PC-9 (cell line): ENCODE measurements at places on chromosomes 2 and 18.

- no peak for DNase-seq
Measured at GRCh38 chr2:15561574-15562344, 625 bp upstream of the NBAS start.

DNA sequence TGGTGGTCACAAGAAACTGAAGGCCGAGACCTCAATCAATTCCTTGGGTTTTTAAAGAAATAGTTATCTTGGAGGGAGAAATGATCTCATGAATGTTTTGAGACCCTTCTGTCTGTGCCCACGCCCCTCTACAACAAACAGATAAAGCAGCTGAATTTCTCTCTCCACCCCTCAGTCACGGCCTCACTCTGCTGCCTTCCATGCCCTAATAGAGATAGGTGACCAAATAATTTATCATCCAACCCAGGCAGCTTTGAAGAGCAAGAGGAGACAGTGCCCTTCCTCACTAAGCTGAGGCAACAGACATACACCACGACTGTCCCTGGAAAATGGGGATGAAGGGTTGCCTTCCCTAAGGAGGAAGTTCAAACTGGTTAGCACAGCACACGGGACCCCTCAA, 71.2 kb downstream of the LBH start:
- no peak for DNase-seq

GRCh38 chr18:76264198-76264875, 230.7 kb downstream of the ZNF516 start:
- DNase-seq, result no peak

DNA sequence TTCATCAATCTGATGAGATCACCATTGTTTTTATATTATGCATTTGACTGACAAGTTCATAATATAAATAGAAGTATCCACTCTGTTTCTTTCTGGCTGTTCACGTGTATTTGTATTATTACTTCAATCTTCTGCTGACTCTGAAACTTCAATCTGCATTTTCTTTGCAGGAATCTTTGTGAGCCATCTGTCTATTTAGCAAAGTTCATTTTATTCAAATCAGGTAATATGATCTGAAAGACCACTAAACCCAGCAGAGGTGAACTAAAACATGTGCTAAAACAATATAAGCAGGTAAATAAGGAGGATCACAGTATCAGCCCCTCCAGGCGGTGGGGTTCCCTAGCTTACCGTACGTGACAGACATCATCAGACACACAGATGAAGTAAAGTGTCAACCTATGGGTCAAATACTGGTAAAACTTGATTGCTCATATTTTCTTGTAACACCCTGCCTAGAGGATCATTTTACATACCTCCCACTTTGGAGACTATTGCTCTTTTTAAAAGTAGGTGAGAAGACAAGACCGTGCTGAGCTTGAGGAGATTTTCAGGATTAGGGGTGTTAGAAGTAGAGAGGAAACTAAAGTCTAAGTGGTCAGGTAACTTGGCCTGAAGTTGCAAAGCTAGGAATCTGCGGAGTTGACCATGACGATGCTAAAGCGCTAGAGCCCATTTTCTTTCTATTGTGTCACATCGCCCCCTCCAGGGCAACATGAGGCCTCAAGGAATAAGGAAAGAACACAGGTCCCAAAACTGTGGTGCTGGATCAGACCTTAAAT, 9.0 kb downstream of the DTNB start:
- peak; percentile 63 for DNase-seq

DNA sequence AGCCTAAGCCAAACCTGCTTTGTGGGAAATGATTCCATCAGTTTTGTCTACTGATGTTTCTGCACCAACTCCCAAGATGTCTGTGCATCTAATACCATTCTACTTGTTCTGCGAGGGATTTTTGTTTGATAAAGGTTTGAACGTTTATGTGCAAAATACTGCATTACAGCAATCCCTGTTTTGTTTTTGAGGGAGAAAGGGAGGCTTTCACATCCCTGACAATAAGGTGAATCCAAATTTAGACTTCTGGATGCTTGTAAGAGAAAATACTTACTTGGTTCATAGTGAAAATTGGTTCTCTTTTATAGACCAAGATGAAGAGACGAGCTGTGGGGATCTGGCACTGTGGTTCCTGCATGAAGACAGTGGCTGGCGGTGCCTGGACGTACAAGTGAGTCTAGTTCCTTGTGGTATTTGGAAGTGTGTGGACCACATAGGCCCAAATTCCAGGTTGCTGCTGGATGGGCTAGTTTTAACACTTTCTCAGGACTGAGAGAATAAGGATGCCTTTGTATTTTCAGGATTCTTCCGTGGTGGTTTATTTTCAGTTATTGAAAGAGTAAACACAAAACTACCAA, 1.1 kb downstream of the RPL37A start:
- no peak for DNase-seq

DNA sequence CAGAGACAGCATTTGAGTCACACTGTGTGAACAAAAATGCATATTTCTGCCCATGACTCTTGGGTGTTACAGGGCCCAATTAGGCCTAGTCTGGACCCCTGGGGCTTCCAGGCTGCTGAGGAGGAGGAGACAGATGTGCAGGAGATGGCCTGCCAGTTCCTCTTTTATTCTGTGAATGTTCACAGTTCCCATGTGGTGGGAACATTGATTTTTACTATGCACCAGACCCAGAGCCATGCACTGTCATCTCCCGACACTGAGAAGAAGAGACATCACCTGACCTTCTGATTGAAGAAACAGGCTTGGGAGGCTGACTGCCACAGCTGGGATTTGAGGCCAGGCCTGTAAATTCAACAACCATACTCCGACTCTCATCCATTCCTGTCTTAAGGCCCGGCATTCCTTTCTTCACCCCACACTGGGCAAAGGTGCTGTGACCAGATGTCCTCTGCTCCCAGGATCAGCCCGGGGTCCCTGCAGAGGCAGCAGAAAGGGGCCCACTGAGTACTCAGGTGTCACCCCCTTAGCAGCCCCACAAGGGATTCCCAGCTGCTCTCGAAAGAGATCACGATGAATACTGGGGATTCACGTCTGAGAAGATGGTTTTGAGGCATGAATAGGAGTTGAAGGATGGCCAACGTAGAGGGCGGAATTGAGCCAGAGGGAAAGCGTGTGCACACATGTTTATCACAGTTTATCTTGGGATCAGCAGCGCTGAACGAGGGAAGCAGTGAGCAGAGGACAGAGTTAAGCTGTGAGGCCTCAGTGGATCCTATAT, 3.6 kb upstream of the TFCP2L1 start:
- DNase-seq, result no peak

DNA sequence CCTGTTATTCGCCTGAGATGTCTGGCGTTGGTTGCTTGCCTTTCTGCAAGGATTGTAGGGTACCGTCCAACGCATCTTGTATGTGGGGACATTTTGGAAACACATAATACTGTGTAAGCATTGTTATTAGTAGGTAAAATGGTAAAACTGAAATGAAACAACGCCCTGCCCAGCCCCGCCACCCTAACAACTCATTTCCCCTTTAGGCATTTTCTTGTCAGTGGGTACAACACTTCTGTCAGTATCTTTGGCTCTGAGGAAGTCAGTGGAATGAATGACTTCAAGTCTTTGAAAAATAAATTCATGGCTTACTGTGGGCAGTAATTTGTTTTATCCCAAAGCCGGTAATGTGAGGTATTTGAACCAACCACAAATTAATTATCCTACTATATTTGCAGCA, 86.0 kb downstream of the FMNL2 start:
- no peak for DNase-seq

GRCh38 chr2:111236025-111236424, 115.3 kb downstream of the BCL2L11 start:
- DNase-seq, result peak; percentile 19

DNA sequence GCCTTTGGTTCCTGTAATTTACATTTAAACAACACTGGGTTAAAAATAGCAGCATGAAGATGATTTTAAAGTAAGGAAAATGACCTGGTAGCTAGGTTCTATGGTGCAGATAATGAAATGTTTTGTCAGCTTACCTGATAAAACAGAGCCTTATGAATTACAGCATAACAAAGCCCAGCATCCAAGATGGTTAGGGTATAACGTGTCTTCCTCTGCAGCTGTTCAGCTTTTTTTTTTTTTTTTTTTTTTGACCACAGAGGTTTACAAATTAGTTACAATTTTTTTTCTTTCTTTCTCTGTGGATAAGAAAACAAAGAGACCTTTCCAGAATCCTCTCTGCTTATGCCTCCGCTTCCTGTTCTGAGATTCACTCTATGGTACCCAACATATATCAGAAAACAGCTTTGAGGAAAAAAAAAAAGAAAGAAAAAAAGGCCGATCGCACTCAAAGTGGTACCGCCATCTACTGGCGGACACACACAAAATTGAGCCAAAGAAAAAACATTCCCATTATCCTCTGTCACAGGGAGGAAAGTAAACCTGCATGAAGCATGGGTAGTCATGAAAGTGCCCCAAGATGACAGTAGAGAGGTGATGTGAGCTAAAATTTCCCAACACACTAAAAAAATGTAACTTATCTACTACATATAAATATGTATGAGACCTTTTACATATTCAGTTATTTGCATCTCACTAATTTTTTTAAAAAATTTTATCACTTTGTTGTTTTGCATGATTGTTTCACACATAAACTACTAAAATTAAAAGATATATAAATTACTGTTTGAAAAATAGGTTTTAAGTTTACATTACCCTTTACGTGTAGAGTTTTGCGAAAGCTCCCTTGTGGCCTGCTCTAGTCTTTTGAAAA, at the start of gene SCN3A:
TSS of gene SCN3A (minus strand) at position 362 of the 871 bp plus-strand sequence. CDS start 27,656 bp downstream, outside the sequence.
- DNase-seq, result no peak

DNA sequence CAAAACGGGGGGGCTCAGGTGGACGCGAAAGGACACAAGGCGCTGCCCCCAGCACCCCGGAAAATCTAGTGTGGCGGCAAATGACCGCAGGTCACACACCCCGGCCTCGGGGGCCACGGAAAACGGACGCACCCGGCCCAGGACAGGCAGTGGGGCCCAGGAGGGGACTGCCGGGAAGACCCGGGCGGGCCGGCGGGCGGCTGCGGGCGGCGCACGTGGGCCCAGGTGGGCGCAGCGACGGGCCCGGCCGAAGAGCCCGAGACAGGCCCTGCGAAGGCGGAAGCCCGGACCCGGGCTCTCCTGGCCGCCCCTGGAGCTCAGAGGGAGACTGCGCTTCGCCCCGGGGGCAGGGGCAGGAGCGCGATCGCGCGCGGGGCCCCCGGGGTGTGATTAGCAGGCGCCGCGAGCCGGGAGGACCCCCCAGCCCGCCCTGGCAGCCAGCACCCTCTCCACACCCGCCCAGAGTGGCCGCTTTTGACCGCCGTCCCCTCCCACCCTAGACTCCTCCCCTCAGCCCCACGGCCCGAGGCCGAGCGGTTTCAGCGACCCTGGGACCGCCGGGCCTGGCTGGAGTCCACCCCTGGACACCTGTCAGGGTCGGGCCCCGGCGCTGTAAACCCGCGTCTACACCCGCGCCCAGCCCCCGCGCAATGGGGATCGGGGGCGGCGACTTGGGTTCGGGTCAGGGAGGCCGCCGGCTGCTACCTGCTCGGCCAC, 773 bp downstream of the MBP start:
- no peak for DNase-seq

DNA sequence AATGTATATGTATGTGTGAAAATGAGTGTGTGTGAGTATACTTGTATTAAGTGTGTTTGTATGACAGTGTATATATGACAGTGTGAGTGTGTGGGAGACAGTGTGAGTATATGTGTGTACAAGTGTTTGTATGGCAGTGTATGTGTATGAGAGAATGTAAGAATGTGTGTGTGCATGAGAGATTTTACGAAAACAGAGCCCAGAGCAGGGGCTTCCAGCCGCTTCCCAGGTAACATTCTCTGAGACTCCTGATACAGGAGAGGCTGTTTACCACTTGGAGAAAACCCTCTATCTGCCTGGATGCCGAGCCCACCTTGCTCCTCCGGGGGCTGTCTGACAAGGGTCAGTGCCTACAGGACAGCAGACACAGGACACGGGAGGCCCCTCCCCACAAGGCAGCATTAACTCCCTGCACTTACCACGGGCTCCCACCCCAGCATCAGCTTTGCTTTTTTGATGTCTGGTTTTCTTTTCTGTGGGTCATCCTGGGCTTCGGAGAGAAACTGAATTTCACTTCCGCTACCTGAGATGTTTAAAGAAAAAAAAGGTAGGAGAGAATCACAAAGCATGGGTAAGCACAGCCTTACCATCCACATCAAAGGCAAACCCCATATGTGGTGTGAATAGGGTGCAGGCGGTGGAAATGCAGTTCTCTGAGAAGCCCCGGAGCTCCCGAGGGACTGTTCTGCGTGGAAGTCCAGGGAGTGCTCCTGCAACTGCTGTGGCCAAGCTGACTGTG, 97.6 kb downstream of the UXS1 start:
- no peak for DNase-seq

GRCh38 chr18:58438958-58439300, 190.0 kb downstream of the ALPK2 start:
- DNase-seq, result no peak

GRCh38 chr2:80105015-80105640, 199.4 kb downstream of the LRRTM1 start:
- no peak for DNase-seq

DNA sequence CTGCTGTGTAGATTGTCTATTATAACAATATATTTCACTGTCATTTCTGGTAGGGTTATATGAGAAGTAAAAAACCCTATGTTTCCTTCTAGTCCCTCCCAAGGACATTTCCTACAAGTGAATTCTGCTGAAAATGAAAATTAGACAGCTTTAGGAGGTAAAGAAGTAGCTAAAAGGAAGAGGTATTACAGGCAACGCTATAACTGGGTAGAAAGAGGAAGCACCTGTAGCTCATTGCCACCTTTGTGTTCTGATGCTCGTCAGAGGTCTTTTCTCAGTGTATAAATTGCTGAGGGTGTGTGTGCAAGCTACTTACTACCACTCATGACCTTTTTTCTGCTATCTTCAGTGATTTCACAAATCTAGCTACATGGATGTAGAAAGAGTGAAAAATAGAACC, 1.4 kb downstream of the DNAJC10 start:
- DNase-seq, result no peak

- no peak for DNase-seq
Measured at GRCh38 chr2:206614811-206615210, 27.5 kb upstream of the FAM237A start.

DNA sequence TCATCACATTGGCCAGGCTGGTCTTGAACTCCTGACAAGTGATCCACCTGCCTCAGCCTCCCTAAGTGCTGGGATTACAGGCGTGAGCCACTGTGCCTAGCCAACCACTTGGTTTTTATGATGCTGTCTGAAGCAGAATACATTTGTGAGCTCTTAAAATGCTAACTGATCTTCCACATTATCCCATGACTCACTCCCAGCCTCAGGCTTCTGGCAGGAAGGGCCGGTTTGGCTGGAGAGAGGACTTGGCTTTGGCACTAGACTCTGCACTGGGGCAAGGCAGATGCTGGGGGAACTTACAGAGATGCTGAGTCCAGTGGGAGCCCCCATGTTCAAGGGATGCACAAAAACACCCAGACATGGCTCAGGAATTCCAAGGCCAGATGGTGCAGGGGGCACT, 40.5 kb upstream of the SH3BP4 start:
- peak; percentile 89 for DNase-seq

- no peak for DNase-seq
Measured at GRCh38 chr2:95316466-95317122, 19.4 kb downstream of the KCNIP3 start.
